ENCODE measurements at places on chromosomes 13 and 19. TPM values are rescaled to one million over a fixed set of nuclear protein-coding genes. Genes with fewer than 3 reads are reported as not detected.

ZNF541 gene
- 0.15 TPM for total RNA-seq

KLK5 gene
- not detected for total RNA-seq

ZNF20 gene
- 4.9 TPM for total RNA-seq

MAST1 gene
- total RNA-seq: 3.1 TPM

DNA sequence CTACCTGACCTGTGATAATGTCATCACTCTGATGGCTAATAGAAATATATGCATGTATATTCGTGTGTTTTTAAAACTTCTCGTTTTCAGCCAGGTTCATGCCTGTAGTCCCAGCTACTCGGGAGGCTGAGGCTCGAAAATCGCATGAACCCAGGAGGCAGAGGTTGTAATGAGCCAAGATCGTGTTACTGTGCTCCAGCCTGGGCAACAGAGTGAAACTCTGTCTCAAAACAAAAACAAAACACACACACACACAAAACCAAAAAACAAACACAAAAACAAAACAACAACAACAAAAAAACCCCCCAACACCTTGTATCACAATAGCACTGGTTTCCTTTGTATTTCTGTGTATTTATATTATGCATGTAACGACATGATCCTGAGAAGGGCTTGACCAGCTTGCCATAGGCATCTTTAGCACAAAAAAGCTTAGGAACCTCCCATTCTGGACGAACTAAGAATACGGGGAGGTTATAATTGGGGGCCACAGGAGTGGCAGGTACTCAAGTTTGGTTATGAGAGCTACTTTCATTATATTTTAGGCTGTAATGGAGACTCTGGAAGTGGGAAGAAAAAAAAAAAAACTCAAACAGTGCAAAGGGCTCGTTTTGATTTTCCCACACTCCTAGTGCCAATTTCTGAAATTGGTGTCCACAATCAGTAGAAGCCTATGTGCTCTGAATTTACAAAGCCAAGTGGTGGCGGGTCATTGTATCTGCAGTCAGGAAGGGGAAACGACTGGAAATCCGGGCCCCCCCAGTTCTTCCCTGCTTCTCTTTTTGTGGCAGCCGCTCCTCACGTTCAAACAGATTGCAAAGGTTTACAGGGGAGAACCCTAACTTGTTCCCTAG is 1.2 kb upstream of the ACP7 start:
- peak overlapping the region; percentile 67 for H3K27ac ChIP-seq
- no peak for DNase-seq
- peak overlapping the region; percentile 35 for H3K4me3 ChIP-seq
- H3K36me3 ChIP-seq: no peaks in the 10 kb centered on the region

GRCh38 chr19:17103177-17103576 is 27.6 kb downstream of the MYO9B start:
- no peaks in the 10 kb centered on the region for H3K36me3 ChIP-seq
- H3K27ac ChIP-seq: no peak overlapping the region
- H3K4me3 ChIP-seq: no peak overlapping the region
- H3K4me1 ChIP-seq: peaks cover 13% of the 10 kb centered on the region

- H3K36me3 ChIP-seq: no peaks in the 10 kb centered on the region
- no peak within 1 kb of the TSS for H3K4me3 ChIP-seq
- H3K27ac ChIP-seq: no peak within 1 kb of the TSS
- peaks cover 3% of the 10 kb centered on the region for H3K27me3 ChIP-seq
Observed at GRCh38 chr13:51844862-51845573, at the start of gene TMEM272. TMEM272 (minus strand) TSS chr13:51845177; CDS start chr13:51838530, 6,647 bp downstream.

GRCh38 chr13:102868366-102868936 is 22.6 kb downstream of the ERCC5 start:
- no peaks in the 10 kb centered on the region for H3K4me1 ChIP-seq
- H3K27ac ChIP-seq: no peak overlapping the region

- no peak overlapping the region for H3K4me3 ChIP-seq
- no peak overlapping the region for H3K27ac ChIP-seq
- no peaks in the 10 kb centered on the region for H3K36me3 ChIP-seq
- peaks cover 4% of the 10 kb centered on the region for H3K4me1 ChIP-seq
- DNase-seq: no peak
Observed at GRCh38 chr19:5697890-5698634, 8.0 kb downstream of the RPL36 start.

- no peaks in the 10 kb centered on the region for H3K4me1 ChIP-seq
- no peak for DNase-seq
- H3K4me3 ChIP-seq: no peak overlapping the region
- H3K27me3 ChIP-seq: no peaks in the 10 kb centered on the region
- no peak overlapping the region for H3K27ac ChIP-seq
Observed at GRCh38 chr13:102993348-102993747, 72.9 kb downstream of the SLC10A2 start.

- H3K27ac ChIP-seq: no peak overlapping the region
- no peaks in the 10 kb centered on the region for H3K4me1 ChIP-seq
- no peaks in the 10 kb centered on the region for H3K27me3 ChIP-seq
- no peak overlapping the region for H3K4me3 ChIP-seq
- no peak for DNase-seq
Observed at GRCh38 chr13:68030152-68030809, 800.1 kb upstream of the PCDH9 start.

- no peaks in the 10 kb centered on the region for H3K27me3 ChIP-seq
- H3K36me3 ChIP-seq: peaks cover 5% of the 10 kb centered on the region
- peaks cover 37% of the 10 kb centered on the region for H3K4me1 ChIP-seq
- no peak overlapping the region for H3K27ac ChIP-seq
Observed at GRCh38 chr19:55253842-55254624, 4.8 kb downstream of the PPP6R1 start.

DNA sequence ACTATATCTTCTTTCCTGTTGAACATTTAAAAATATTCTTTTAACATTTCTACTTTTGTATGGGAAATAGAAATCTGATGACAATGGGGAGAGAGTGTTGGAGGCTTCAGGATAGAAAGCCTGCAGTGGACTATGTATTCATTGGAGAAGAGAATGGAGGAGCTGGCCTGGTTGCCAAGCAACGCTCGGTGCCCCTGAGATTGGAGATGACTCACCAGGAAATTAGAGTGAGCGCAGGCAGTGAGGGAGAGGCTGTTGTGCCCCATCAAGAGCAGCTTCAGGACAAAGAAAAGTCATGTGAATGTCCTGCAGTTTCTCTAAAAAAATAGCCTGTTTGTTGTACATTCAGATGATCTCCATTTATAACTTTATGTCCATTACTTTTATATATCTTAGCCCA is 48.7 kb upstream of the ZNF835 start:
- H3K27ac ChIP-seq: no peak overlapping the region
- no peaks in the 10 kb centered on the region for H3K27me3 ChIP-seq
- no peak for DNase-seq
- no peaks in the 10 kb centered on the region for H3K36me3 ChIP-seq

Measured in Panc1 (cell line).